Adipose tissue (tissue), 3 donors: ENCODE measurements at places on chromosomes 12 and 14. TPM values are rescaled to one million over a fixed set of nuclear protein-coding genes. Genes with fewer than 3 reads are reported as not detected.

SLCO1A2 gene
- polyA plus RNA-seq, result not detected

RTL1 gene
- polyA plus RNA-seq, result not detected

RBP5 gene
- polyA plus RNA-seq, result 5.0 TPM

KRT77 gene
- not detected for polyA plus RNA-seq

CRY1 gene
- 6.1 TPM for polyA plus RNA-seq

LRRC10 gene
- polyA plus RNA-seq, result not detected

CCNB1IP1 gene
- 27.7 TPM for polyA plus RNA-seq

SAV1 gene
- 39.7 TPM for polyA plus RNA-seq

EID3 gene
- 2.5 TPM for polyA plus RNA-seq

CABP1 gene
- 0.45 TPM for polyA plus RNA-seq

SOAT2 gene
- polyA plus RNA-seq, result 0.08 TPM

TPH2 gene
- polyA plus RNA-seq, result not detected

ANKRD33 gene
- not detected for polyA plus RNA-seq

IL22 gene
- polyA plus RNA-seq, result 0.19 TPM

C12orf50 gene
- polyA plus RNA-seq, result not detected

COQ10A gene
- polyA plus RNA-seq, result 8.5 TPM

KRT86 gene
- polyA plus RNA-seq, result 1.2 TPM

MIP gene
- polyA plus RNA-seq, result 0.16 TPM

MFAP5 gene
- 78.7 TPM for polyA plus RNA-seq

FOXN4 gene
- not detected for polyA plus RNA-seq

GLI1 gene
- polyA plus RNA-seq, result 0.18 TPM

VRTN gene
- polyA plus RNA-seq, result not detected

IRAK3 gene
- 17.0 TPM for polyA plus RNA-seq

CAPZA3 gene
- polyA plus RNA-seq, result not detected

SRSF9 gene
- 95.0 TPM for polyA plus RNA-seq

RACGAP1 gene
- polyA plus RNA-seq, result 5.4 TPM

ZC2HC1C gene
- polyA plus RNA-seq, result 3.6 TPM

FLVCR2 gene
- polyA plus RNA-seq, result 1.3 TPM

FERMT2 gene
- polyA plus RNA-seq, result 92.0 TPM

VWF gene
- polyA plus RNA-seq, result 41.1 TPM

DCN gene
- 109 TPM for polyA plus RNA-seq

TMPRSS12 gene
- not detected for polyA plus RNA-seq

NFATC4 gene
- polyA plus RNA-seq, result 166 TPM

RASAL1 gene
- polyA plus RNA-seq, result 1.9 TPM

PITPNM2 gene
- 7.9 TPM for polyA plus RNA-seq

NPFF gene
- polyA plus RNA-seq, result 0.21 TPM

APOF gene
- polyA plus RNA-seq, result not detected

DIO3 gene
- polyA plus RNA-seq, result 1.0 TPM

TAS2R30 gene
- polyA plus RNA-seq, result not detected

PLEKHH1 gene
- polyA plus RNA-seq, result 6.3 TPM
